EH (cell line): ENCODE measurements at places on chromosomes 5 and 9.
A peak's percentile ranks its signal among the peaks of the same experiment; 100 is the strongest.

- DNase-seq, result peak; percentile 12
Observed at GRCh38 chr5:73674669-73675004, 48.6 kb downstream of the ARHGEF28 start.

DNA sequence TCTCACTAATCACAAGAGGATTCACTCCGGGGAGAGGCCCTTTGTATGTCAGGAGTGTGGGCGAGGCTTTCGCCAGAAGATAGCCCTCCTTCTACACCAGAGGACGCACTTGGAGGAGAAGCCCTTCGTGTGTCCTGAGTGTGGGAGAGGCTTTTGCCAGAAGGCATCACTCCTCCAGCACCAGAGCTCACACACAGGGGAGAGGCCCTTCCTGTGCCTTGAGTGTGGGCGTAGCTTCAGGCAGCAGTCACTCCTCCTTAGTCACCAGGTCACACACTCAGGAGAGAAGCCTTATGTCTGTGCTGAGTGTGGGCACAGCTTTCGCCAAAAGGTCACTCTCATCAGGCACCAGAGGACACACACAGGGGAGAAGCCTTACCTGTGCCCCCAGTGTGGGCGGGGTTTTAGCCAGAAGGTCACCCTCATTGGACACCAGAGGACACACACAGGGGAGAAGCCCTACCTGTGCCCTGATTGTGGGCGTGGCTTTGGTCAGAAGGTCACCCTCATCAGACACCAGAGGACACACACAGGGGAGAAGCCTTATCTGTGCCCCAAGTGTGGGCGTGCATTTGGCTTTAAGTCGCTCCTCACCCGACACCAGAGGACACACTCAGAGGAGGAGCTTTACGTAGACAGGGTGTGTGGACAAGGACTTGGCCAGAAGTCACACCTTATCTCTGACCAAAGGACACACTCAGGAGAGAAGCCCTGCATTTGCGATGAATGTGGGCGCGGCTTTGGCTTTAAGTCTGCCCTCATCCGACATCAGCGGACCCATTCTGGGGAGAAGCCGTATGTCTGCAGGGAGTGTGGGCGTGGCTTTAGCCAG lies 27.8 kb downstream of the NUTM2F start:
- no peak for DNase-seq

GRCh38 chr9:125470767-125471580 lies 209.3 kb downstream of the GAPVD1 start:
- DNase-seq, result no peak

GRCh38 chr5:140399979-140400729 lies 1.5 kb upstream of the ANKHD1 start:
- no peak for DNase-seq

DNA sequence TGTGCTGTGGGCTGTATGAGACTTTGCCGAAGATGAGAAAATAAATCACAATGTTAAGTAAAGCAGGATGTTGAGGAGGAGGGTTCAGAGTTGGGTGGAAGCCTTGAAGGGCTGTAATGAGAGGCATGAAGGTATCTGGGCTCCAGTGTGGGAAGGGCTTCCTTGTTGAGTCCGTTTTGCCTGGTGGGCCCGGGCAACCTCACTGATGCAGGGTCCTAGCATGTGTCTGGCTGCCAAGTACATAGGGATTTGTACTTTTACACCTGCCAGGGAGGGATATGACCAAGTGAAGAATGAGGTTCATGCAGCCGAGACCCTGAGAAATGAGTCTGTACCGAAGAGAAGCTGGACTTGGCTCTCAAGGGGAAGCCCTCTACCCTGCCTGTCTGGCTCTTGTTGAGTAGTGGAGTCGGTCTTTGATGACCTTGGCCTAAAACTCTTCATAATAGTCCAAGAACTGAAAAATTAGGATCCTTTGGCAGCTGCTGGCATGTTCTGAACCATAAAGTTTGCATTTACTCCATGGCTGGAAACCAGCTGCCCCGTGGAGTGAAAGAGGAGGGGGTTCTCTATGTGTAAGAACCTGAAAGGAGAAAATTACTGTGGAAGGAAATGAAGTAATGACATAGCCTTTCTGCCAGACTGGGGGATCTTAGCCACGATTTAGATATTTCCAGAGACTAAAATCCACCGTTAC lies 59.0 kb upstream of the DPYSL3 start:
- DNase-seq, result no peak

DNA sequence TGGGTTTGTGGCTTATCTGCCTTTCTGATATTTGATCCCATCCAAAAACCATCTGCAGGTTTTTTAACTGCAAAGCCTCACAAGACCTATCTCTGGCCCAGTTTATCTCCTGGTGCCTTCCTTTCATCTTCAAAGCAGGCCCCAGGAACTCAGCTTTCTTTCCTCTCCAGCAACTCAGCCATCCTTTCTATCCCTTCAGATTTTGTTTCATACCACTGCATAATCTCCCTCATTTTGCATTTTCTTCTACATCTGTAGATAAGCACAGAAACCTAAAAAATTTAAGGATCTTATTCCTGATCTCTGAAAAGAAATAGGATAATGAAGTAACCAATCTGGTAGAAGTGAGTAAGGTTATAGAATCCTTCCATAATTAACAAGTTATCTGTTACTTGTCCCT lies 19.5 kb upstream of the ERCC6L2 start:
- DNase-seq, result no peak

- DNase-seq, result peak; percentile 65
Observed at GRCh38 chr9:136799854-136800657, 3.9 kb downstream of the CCDC183 start.

DNA sequence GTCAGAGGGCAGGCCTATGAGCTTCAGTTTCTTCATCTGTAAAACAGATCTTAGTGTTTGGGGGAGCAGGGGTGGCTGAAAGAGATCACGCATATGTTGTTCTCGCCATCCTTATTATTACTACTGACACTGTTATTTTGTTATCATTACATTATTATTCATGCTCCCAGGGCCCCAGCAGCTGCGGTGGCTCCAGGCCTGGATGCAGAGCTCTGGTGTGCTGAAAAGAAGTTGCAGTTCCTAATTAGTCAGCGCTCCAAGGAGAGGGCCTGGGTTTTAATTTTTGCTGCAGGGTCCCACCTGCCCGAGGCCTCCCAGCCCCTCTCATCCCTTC lies 19.5 kb downstream of the CXXC5 start:
- peak; percentile 69 for DNase-seq

DNA sequence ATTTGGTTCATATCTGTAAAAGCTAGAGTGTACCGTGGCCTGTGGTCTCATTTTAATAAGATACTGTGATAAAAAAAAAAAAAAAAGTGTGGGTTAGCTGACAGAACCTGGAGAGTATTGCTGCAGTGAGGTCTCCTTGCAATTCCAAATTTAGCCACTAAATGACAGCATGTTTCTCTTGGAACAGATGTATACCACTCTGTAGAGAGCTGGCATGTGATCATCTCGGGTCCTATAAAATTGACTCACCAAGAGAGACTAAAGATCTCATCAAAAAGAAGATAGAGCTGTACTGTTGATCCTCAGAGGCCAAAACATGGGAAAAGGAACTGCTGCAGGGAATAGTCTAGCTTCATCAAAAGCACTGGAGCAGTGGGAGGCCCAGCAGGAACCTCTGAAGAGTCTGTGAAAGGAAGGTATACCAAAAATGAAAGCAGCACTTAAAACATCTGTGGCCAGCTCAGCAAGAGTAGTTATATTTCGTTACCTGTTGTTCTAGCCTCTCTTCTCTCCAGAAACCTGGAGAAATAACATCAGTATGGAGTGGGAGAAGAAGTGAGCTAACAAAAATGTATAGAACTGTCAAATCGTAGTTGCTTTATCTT lies 826.8 kb downstream of the EFNA5 start:
- no peak for DNase-seq

- DNase-seq, result no peak
Observed at GRCh38 chr9:74275872-74276508, 221.1 kb upstream of the RORB start.

GRCh38 chr5:111488353-111488752 lies 24.0 kb downstream of the STARD4 start:
- DNase-seq, result peak; percentile 11

DNA sequence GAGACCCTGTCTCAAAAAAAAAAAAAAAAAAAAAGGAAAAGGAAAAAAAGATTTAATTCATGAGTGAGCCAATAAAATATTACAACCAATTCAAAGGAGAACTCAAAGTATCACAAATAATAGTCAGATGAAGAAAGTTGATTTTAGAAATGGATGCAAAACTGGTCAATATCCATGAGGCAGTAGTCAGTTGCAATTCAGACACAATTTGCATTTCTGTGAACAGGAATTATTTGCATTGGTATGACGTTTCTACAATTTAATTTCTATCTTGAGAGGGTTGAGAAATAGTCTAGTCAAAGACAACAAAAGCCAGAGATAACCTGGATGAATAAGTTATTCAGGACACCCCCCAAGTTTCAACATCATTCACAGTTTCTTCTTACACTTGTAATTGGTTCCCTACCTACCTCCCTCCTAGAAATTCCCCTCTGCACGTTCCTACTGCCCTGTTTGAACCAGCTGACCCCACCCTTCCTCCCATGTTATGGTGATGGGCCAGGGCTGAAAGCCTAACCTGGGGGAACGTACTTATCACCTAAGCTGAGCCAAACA lies 28.6 kb upstream of the CDKN2AIPNL start:
- no peak for DNase-seq

DNA sequence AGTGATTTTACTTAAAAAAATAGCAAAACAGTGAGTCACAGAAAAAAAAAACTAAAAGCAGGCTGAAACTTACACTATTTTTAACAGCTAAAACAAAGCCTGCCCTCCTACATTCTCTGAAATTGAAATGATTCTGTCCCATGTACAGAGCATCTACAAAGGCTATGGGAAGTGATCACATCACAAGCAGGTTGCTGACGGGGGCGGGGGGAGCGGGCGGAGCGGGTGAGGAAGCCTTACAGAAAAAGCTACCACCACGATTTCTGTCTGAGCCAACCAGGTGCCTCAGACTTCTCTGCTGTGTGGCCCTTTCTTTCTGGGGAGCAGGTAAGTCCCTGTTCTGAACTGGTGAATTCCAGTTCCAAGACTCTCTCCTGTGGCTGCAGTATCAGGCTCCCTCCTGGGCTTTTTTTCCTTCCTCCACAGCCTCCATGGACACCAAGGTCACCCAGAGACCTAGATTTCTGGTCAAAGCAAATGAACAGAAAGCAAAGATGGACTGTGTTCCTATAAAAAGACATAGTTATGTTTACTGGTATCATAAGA lies 104.9 kb downstream of the ANKRD18B start:
- DNase-seq, result no peak

- DNase-seq, result peak; percentile 82
Observed at GRCh38 chr9:32423371-32423770, 38.9 kb downstream of the ACO1 start.

DNA sequence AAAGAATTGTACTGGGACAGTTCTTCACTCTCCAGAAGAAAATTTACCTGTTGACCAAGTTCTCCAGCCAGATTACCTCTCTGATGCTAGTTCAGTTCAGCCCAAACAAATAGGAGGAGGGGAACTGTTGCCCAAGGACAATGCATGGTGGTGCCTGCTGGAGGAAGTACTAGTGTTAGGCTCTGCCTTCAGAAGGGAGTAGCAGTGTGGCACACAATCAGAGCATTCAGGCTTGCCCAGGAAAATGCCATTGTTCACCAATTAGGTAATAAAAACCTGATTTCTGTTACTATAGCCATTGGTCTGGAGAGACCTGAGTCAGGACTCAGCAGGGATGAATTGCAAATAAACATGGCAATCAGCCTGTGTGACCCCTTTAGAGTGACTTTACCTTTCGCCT lies 720.8 kb upstream of the ZNF608 start:
- DNase-seq, result no peak

DNA sequence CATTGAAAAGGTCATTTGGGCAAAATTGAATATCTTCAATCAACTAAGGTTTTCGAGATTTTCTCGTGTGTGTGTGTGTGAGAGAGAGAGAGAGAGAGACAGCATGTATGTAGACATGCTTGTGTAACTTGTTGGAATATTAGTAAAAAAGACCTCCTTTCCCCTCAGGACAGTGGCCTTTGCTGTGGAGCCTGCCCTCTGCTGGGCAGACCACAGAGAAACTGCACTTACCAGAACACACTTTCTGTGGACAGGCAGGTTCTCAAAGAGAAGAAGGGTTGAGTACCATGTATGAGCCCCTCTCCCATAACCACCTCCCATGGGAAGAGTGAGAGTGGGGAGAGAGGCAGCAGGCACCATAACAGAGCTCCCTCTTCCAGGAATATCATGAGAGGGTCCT lies 45.6 kb downstream of the CFAP90 start:
- DNase-seq, result no peak

GRCh38 chr5:132475987-132476875 lies 14.3 kb downstream of the IRF1 start:
- no peak for DNase-seq

- DNase-seq, result no peak
Observed at GRCh38 chr5:146607659-146608332, 91.8 kb upstream of the GPR151 start.

GRCh38 chr5:93602241-93603077 lies 19.4 kb downstream of the NR2F1 start:
- no peak for DNase-seq

GRCh38 chr9:121191235-121191634 lies 10.4 kb downstream of the RAB14 start:
- DNase-seq, result no peak

- peak; percentile 91 for DNase-seq
Observed at GRCh38 chr9:112754578-112754977, 4.0 kb downstream of the SNX30 start.

GRCh38 chr5:23367874-23368273 lies 139.5 kb upstream of the PRDM9 start:
- no peak for DNase-seq

DNA sequence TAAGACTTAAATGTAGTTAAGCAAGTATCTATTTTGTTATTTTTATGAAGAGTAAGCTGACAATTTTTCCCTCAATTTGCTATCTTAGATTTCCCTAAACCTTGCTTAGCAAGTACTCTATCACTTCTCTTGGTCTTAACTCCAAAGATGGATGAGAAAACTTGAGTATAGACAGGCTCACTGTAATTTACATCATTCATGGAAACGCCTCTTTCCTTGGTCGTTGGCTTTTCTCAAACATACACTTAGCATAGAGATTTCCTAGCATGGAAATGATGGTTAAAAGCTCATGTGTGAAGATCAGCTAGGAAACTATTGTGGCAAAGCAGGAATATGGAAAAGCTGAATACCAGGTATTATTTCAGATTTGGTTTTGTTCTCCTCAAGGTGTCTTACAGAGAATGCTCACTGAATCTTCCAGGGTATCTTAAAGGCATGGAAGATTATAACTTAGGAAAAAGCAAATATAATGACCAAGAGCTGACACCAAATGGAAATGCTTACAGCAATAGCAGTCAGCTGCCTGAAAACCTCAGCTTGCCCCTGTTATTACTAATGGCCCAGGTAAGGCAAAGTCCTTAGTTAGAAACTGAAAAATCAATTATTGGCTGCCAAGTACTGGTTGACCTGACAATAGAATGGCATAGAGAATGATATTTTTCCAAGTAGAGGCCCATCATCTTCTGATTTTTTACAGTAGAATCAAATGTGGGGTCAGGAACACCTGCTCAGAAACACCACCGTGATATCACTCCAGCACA lies 84.8 kb downstream of the SEMA5A start:
- DNase-seq, result no peak

- DNase-seq, result no peak
Observed at GRCh38 chr5:89908876-89909275, 500.7 kb downstream of the CETN3 start.

- peak; percentile 65 for DNase-seq
Observed at GRCh38 chr5:132505641-132506040, 15.1 kb upstream of the IRF1 start.

- peak; percentile 83 for DNase-seq
Observed at GRCh38 chr9:2489838-2490314, 131.7 kb upstream of the VLDLR start.
